ENCODE measurements at places on chromosomes 12 and 14. TPM values are rescaled to one million over a fixed set of nuclear protein-coding genes. Genes with fewer than 3 reads are reported as not detected.

Gene ZDHHC22
- total RNA-seq, result not detected

Gene IL23A
- not detected for total RNA-seq

DNA sequence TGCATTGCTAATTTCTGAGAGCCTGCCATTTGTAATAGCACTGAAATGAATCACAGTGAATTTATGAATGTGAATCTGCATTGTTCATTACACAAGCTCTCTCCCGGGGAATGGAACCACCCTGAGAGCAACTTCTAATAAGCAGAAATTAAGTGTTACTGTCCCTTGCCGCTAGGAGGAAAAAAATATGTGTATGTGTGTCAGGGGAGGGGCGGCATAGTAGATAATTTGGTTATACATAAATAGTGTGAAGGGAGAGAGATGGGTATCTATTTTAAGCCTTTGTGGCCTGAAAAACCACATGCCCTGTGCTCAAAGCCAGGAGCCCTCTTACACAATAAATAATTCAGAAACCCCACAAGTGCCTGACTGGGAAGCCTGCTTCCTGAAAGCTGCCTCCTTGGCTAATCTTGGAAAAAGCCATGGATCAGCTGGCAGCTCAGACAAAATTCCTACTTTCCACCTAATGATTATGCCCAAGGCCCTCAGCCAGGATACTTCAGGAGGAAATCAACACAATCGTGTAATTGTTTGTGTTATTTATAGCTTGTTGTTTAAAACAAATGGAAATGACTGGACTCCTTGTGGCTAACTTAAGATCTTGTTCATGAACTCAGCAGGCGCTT is 366.2 kb upstream of the KITLG start:
- peaks cover 11% of the 10 kb centered on the region for H3K4me1 ChIP-seq
- no peaks in the 10 kb centered on the region for H3K27me3 ChIP-seq
- no peak for DNase-seq

DNA sequence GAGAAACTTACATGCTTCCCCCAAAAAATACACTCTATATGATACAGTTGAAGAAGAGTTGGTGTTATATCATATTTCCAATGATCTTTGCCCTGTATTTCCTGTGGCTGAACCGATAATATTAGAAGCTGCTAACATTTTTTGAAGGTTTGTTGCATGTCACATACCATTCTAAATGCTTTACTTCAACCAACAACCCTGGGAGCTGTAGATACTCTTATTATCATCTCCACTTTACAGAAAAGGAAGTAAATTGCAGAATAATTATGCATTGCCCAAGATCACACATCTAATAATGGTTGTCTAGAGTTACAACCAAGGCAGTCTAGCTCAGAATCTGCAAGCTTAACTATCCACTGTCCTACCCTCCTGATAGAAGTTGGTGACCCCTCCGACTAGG is 182.8 kb downstream of the NUAK1 start:
- no peak overlapping the region for H3K4me3 ChIP-seq
- H3K36me3 ChIP-seq, result no peaks in the 10 kb centered on the region
- no peak overlapping the region for H3K27ac ChIP-seq

- no peaks in the 10 kb centered on the region for H3K36me3 ChIP-seq
- no peaks in the 10 kb centered on the region for H3K4me1 ChIP-seq
- no peak overlapping the region for H3K4me3 ChIP-seq
- no peaks in the 10 kb centered on the region for H3K27me3 ChIP-seq
Observed at GRCh38 chr14:104246401-104247335, 108.3 kb downstream of the KIF26A start.
